Endothelial cell of coronary artery (primary cell): ENCODE measurements at places on chromosomes 1 and 21. TPM values are rescaled to one million over a fixed set of nuclear protein-coding genes. Genes with fewer than 3 reads are reported as not detected.

DNASE2B gene
- total RNA-seq, result not detected in 2 replicates

NGF gene
- 2.6 TPM in 1 of 2 replicates, not detected in the other for total RNA-seq

TMEM61 gene
- total RNA-seq, result not detected in 2 replicates

MNDA gene
- not detected in 2 replicates for total RNA-seq

SPRR2G gene
- total RNA-seq, result not detected in 2 replicates

LCE3A gene
- not detected in 2 replicates for total RNA-seq

PTBP2 gene
- total RNA-seq, result 12.3 and 13.6 TPM in 2 replicates

PDPN gene
- 0.27 and 0.38 TPM in 2 replicates for total RNA-seq

OSCP1 gene
- 6.5 and 6.7 TPM in 2 replicates for total RNA-seq

LRRN2 gene
- total RNA-seq, result not detected in 2 replicates

CD48 gene
- not detected in 2 replicates for total RNA-seq

PODN gene
- total RNA-seq, result 0.45 and 1.4 TPM in 2 replicates

ACTL8 gene
- total RNA-seq, result not detected in 2 replicates

SSX2IP gene
- 4.0 and 6.8 TPM in 2 replicates for total RNA-seq

ZNF697 gene
- total RNA-seq, result 19.3 and 19.7 TPM in 2 replicates

TNFRSF9 gene
- 0.27 and 0.75 TPM in 2 replicates for total RNA-seq

TCHH gene
- total RNA-seq, result under 0.01 TPM in 1 of 2 replicates, not detected in the other

NFIA gene
- 7.0 and 10.5 TPM in 2 replicates for total RNA-seq

UHMK1 gene
- 58.2 and 68.4 TPM in 2 replicates for total RNA-seq

BRDT gene
- total RNA-seq, result not detected in 2 replicates

PERM1 gene
- 0.09 TPM in 1 of 2 replicates, not detected in the other for total RNA-seq

PTCH2 gene
- total RNA-seq, result under 0.01 and 0.18 TPM in 2 replicates

CFHR5 gene
- not detected in 2 replicates for total RNA-seq

RNF186 gene
- not detected in 2 replicates for total RNA-seq

ZNF326 gene
- 8.0 and 8.4 TPM in 2 replicates for total RNA-seq

PACC1 gene
- total RNA-seq, result 13.0 and 15.1 TPM in 2 replicates

CD55 gene
- total RNA-seq, result 41.3 and 75.8 TPM in 2 replicates

RXFP4 gene
- total RNA-seq, result not detected in 2 replicates

ZNF670 gene
- 4.5 and 5.6 TPM in 2 replicates for total RNA-seq

PRAMEF2 gene
- not detected in 2 replicates for total RNA-seq

CELA2B gene
- not detected in 2 replicates for total RNA-seq

FLG2 gene
- not detected in 2 replicates for total RNA-seq

DTL gene
- 4.9 and 8.7 TPM in 2 replicates for total RNA-seq

C1orf94 gene
- not detected in 2 replicates for total RNA-seq

GPR37L1 gene
- total RNA-seq, result not detected in 2 replicates
